ENCODE measurements at places on chromosomes 11 and 22.

DNA sequence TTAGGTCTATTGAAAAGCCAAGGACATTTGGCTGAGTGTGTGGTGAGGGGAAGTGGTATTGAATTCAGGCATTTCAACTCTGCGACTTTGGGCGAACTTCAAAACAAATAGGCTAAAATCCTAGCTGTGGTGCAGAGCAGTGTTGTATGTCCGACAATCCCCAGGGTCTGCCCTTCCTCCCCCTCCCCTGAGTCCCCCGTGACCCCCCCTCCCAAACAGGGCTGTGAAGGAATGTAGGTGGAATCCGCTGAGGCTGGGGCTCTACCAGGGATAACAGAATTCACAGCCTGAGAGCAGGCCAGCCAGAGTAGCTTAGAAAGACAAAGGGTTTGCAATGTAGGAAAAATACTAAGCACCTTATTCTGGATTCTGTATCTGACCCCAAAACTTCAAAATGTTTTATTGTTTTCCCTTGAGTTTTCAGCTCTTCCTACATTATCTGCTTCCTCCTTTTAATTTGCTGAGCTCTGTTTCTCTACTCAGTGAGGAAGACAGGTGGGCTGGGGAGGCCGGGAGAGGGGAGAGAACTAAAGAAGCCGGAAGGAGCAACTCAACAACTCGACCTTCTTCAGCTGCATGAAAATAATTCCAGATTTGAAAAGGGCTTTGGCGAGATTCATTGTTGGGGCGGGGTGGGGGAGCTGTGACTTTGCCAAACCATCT is 315.2 kb downstream of the BLID start:
- no peak overlapping the region for H3K4me3 ChIP-seq
- no peaks in the 10 kb centered on the region for H3K27me3 ChIP-seq
- DNase-seq: no peak
- H3K4me1 ChIP-seq: no peaks in the 10 kb centered on the region
- no peak overlapping the region for H3K27ac ChIP-seq
- no peaks in the 10 kb centered on the region for H3K36me3 ChIP-seq

- peaks cover 4% of the 10 kb centered on the region for H3K4me1 ChIP-seq
- H3K27ac ChIP-seq: no peak overlapping the region
- no peaks in the 10 kb centered on the region for H3K36me3 ChIP-seq
These were observed 35.3 kb downstream of the EHF start for GRCh38 chr11:34656062-34656720.

DNA sequence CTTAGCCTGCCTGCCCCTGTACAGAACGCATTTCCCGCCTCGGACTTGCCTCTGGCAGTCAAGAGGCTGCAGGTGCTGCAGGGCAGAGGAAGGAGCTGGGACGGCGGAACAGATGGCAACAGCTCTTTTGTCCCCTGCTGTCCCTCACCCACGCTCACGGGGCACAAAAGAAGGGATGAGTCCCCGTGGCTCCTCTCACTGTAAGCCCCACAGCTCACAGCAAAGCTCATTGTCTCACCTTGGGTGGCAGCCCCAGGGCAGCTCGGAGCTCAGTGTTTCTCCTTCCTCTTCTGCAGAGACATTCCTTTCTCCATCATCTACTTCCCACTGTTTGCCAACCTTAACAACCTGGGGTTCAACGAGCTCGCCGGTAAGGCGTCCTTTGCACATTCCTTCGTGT is 24.3 kb downstream of the SLC25A18 start:
- peaks cover 18% of the 10 kb centered on the region for H3K36me3 ChIP-seq
- no peak for DNase-seq
- no peak overlapping the region for H3K27ac ChIP-seq

DNA sequence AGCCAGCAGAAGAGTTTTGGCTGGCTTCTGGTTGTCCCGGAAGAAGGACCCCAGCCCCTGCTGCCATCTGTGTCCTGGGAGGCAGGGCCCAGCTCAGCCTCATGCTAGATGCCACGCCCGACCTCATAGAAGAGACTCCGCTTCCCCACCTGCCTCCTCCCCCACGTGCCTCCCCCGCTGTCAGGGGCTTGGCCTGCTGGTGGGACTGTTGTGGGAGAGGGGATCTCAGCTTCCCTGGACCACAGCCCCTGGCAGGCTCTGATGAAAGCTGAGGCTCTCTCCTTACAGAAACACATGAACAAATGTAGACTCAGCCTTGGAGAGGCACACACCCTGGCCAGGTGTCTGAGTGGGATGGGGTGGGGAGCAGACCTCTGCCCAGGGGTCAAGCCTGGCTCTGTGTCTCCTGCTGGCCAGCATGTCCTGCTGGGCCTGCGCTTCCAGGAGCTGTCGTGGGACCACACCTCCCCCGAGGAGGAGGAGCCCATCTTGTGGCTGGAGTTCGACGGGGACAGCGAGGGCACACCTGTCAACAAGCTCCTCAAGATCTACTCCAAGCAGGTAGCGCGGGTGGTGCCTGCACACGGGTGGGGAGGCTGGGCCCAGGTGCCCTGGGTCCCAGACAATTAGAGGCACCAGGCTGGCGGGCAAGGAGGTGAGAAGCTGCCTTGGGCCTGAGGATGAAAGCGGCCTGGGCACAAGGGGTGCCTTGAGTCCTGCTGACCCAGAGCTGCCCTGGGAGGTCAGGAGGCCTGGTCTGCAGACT is 14.1 kb downstream of the FRMD8 start:
- H3K36me3 ChIP-seq: peaks cover 31% of the 10 kb centered on the region
- peaks cover 6% of the 10 kb centered on the region for H3K4me1 ChIP-seq
- no peak overlapping the region for H3K4me3 ChIP-seq
- no peak for DNase-seq
- H3K27ac ChIP-seq: no peak overlapping the region
- no peaks in the 10 kb centered on the region for H3K27me3 ChIP-seq

- peaks cover 6% of the 10 kb centered on the region for H3K4me1 ChIP-seq
- H3K4me3 ChIP-seq: no peak overlapping the region
- no peaks in the 10 kb centered on the region for H3K36me3 ChIP-seq
- DNase-seq: no peak
These were observed 70.2 kb upstream of the LMO1 start for GRCh38 chr11:8333811-8334401.

GRCh38 chr22:50613291-50613981 is 12.8 kb downstream of the MAPK8IP2 start:
- no peak for DNase-seq
- H3K4me1 ChIP-seq: no peaks in the 10 kb centered on the region
- H3K27me3 ChIP-seq: peaks cover 8% of the 10 kb centered on the region
- H3K36me3 ChIP-seq: no peaks in the 10 kb centered on the region
- no peak overlapping the region for H3K27ac ChIP-seq

- peaks cover 5% of the 10 kb centered on the region for H3K4me1 ChIP-seq
- no peak overlapping the region for H3K27ac ChIP-seq
- peaks cover 11% of the 10 kb centered on the region for H3K36me3 ChIP-seq
- no peak overlapping the region for H3K4me3 ChIP-seq
- H3K27me3 ChIP-seq: no peaks in the 10 kb centered on the region
These were observed 31.4 kb downstream of the POU2AF1 start for GRCh38 chr11:111347723-111348115.

DNA sequence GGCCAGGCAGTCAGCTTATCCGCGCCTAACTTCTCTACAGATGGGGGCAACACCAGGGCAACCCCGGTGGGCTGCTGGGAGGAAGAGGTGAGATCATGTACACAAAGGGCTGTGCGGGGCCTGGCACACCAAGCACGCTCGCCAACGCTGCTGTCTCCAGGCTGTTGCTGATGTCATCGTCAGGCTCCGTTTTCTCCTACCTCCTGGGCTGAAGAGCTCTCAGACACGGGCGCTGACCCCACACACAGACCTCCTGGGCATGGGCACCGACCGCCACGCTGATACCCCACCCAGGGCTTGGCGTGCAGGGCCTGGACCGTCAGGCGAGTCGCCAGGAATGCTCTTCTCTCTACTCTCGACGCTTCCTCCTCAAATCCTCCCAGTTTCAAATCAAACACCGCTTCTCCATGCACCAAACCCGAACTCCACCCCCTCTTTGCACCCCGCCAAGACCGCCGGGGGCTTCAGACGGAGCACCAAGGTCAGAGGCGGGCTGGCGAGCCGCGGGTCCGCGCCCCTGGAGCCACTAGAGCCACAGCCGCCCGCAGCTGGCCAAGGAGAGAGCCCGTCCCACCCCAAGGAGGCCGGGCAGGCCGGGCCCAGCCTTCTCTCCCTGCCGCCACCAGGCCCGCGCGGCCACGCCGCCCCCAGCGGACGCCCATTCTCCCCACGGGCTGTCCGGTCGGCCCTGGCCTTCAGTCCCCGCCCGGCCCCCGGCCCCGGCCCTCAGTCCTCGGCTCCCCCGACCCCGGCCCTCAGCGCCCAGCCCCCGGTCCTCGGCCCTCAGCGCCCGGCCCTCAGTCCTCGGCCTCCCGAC is 772 bp downstream of the SBF1 start:
- peaks cover 7% of the 10 kb centered on the region for H3K27me3 ChIP-seq
- H3K27ac ChIP-seq: peak overlapping the region; percentile 74
- DNase-seq: no peak
- peaks cover 46% of the 10 kb centered on the region for H3K4me1 ChIP-seq
- no peaks in the 10 kb centered on the region for H3K36me3 ChIP-seq

- no peak overlapping the region for H3K27ac ChIP-seq
- H3K4me3 ChIP-seq: no peak overlapping the region
- H3K27me3 ChIP-seq: peaks cover 29% of the 10 kb centered on the region
- DNase-seq: no peak
- H3K4me1 ChIP-seq: no peaks in the 10 kb centered on the region
These were observed 80.2 kb downstream of the SLC36A4 start for GRCh38 chr11:93117565-93117964.

DNA sequence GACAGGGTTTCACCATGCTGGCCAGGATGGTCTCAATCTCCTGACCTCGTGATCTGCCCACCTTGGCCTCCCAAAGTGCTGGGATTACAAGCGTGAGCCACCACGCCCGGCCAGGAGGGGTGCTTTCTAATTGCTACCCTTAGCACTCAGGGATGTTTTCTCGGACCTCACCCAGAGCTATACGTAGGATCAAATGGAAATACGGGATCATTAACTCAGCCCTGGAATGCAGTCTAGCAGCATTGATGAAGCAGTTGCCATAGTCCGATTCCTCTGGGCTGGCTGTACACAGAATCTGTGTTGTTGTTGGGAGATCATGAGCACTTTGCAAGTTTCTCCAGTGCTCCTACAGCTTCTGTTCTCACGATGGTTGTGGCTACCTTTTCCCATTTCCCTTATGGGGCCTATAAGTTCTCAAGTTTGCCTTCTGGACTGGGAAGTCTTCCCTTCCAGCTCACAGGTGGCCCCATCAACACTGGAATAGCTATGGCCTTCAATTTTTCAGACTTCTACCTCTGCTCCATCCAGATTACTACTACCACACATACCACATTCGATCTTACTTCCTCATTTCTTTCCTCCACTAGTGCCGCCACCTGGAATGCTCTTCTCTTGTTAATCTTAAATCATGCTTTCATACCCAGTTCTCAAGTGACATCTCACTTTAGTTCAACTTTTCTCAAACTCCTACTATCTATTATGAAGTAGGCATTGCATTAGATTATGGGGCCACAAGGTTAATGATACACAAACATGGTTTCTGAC is 16.1 kb upstream of the PCF11 start:
- H3K27me3 ChIP-seq: no peaks in the 10 kb centered on the region
- no peaks in the 10 kb centered on the region for H3K36me3 ChIP-seq
- H3K4me1 ChIP-seq: no peaks in the 10 kb centered on the region
- no peak for DNase-seq

- no peaks in the 10 kb centered on the region for H3K27me3 ChIP-seq
- H3K27ac ChIP-seq: peak overlapping the region; percentile 99
- peaks cover 39% of the 10 kb centered on the region for H3K4me1 ChIP-seq
- H3K4me3 ChIP-seq: peak overlapping the region; percentile 99
These were observed 405 bp downstream of the SFI1 start for GRCh38 chr22:31496735-31497146.

DNA sequence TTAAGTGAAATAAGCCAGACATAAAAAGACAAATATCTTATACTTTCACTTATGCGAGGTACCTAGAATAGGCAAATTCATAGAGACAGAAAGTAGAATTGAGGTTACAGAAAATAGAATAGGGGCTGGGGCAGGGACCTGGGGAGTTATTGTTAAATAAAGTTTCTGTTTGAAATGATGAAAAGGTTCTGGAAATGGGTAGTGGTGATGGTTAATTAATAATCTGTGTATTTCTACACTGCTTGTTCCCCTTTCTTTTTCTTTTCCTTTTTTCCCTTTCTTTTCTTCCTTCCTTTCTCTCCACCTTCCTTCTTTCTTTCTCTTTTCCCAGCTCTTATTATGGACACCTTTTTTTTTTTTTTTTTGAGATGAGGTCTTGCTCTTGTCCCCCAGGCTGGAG is 2.8 kb downstream of the NAALADL1 start:
- H3K27ac ChIP-seq: no peak overlapping the region
- H3K36me3 ChIP-seq: no peaks in the 10 kb centered on the region
- H3K27me3 ChIP-seq: peaks cover 6% of the 10 kb centered on the region
- no peak for DNase-seq

- peaks cover 27% of the 10 kb centered on the region for H3K27me3 ChIP-seq
- H3K4me3 ChIP-seq: no peak overlapping the region
- no peak overlapping the region for H3K27ac ChIP-seq
- no peaks in the 10 kb centered on the region for H3K36me3 ChIP-seq
- DNase-seq: no peak
- peaks cover 5% of the 10 kb centered on the region for H3K4me1 ChIP-seq
These were observed 5.8 kb upstream of the RCOR2 start for GRCh38 chr11:63922673-63923192.

DNA sequence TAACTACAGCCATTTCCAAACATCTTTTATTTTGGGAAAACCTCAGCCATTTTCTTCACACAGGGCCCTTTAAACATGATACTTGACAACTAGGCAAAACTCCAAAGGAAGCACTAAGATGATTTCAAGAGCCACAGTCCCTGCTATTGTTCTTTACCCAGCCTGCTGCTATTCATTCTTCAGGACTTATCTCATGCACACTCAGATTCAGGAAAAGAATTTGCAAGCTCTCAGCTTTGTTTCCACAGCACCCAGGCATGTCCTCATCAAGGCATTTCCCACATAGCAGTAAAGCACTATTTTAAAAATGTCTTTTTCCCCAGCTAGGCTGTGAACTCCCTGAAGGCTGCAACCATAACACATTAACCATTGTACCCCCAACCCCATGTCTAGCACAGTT is 609.3 kb upstream of the CCDC90B start:
- H3K4me3 ChIP-seq: no peak overlapping the region
- no peaks in the 10 kb centered on the region for H3K27me3 ChIP-seq

- H3K4me1 ChIP-seq: peaks cover 69% of the 10 kb centered on the region
- DNase-seq: no peak
- H3K27me3 ChIP-seq: peaks cover 7% of the 10 kb centered on the region
- peaks cover 3% of the 10 kb centered on the region for H3K36me3 ChIP-seq
- peak overlapping the region; percentile 64 for H3K4me3 ChIP-seq
These were observed 95.5 kb downstream of the PDHX start for GRCh38 chr11:35011944-35012343.

GRCh38 chr11:133212201-133212600 is 320.1 kb downstream of the OPCML start:
- H3K27ac ChIP-seq: no peak overlapping the region
- H3K27me3 ChIP-seq: no peaks in the 10 kb centered on the region
- H3K36me3 ChIP-seq: no peaks in the 10 kb centered on the region
- DNase-seq: no peak
- H3K4me3 ChIP-seq: no peak overlapping the region
- no peaks in the 10 kb centered on the region for H3K4me1 ChIP-seq
